Inflammatory macrophage treated with lipopolysaccharide for 1 hour (primary cell): ENCODE measurements at places on chromosomes 12 and 14.

DNA sequence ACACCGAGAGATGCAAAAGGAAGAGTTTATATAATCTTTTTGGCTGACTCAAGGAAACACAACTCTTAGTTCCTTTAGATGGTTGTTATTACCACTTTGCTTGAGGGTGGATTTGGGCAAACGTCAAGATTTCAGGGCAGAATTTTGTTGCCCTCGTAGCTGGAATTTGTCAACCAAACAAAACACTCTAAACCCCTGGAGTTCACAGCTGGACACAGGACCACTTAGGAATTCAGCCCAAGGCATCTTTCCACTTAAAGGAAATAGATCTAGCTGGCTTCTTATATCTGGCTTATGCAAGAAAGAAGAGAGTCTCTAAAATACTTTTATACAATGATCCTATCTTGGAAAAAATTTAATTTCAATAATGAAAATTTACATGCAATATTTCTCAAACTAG is 237.8 kb upstream of the LRIG3 start:
- no peak for DNase-seq

- DNase-seq: no peak
These were observed 13.7 kb downstream of the SIX4 start for GRCh38 chr14:60710494-60710893.

- no peak for DNase-seq
These were observed 280.9 kb downstream of the LRIG3 start for GRCh38 chr12:58639318-58639934.

DNA sequence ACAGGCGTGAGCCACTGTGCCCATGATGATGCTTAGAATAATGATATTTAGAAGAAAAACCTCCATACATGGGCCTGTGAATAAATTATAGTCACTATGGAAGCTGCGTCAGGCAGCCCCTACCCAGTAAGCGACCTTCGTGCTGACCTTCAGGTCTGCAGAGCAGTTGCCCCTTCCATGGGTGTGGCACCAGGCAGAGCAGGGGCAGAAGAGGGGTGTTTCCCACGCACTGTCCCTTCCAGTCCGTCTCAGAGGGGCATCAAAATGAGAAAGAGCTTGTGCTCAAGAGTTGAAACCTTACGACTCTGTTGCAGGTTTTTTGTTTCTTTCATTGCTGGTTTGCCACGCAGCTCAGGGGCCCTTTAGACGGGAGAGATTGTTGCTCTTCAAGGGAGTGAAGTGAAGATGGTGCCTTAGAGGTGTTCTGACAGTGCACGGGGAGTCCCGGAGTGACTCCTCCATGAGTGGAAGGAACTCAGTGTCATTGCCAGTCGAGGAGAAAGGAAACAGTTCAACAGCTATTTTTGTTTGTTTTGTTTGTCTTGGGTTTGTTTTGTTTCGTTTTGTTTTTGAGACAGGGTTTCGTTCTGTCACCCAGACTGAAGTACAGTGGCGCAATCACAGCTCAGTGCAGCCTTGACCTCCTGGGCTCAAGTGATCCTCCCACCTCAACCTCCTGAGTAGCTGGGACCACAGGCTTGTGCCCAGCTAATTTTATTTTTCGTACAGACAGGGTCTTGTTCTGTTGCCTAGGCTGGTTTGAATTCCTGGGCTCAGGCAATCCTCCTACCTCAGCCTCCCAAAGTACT is 13.9 kb downstream of the CKB start:
- no peak for DNase-seq

DNA sequence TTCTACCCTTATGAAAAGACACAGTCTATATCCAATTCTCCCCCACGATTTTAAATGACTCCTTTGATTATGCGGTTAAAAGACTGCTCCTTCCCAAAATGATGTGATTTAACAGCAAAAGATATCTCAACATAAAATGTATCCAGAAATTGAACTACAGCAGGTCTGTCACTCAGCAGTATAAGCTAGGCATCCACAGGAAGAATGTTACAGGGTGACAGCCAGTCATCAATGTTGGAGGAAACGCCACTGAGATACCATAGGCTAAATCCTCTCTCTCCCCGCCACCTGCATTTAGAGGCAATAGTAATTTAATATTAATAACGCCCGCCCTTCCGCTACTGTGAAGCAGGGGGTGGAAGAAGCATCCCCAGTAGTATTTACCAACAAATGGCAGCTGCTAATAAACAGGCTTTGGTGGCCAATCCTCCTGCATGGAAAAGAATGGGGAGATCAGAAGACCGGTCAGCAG is 613 bp downstream of the RECQL start:
- DNase-seq: no peak
